Hair follicle dermal papilla cell (primary cell): ENCODE measurements at places on chromosomes 4 and X. TPM values are rescaled to one million over a fixed set of nuclear protein-coding genes. Genes with fewer than 3 reads are reported as not detected.

The CASP3 gene
- 32.1 and 39.1 TPM in 2 replicates for total RNA-seq

The AKAP4 gene
- total RNA-seq: not detected in 2 replicates

The TACR3 gene
- total RNA-seq: under 0.01 TPM in 1 of 2 replicates, not detected in the other

The PCDH7 gene
- total RNA-seq: 18.7 and 37.8 TPM in 2 replicates

The NPNT gene
- 1.6 and 1.8 TPM in 2 replicates for total RNA-seq
